ENCODE measurements at places on chromosomes 5 and 9. TPM values are rescaled to one million over a fixed set of nuclear protein-coding genes. Genes with fewer than 3 reads are reported as not detected.

GRCh38 chr9:70566751-70567150 lies 152.3 kb upstream of the KLF9 start:
- no peak overlapping the region for H3K27ac ChIP-seq
- H3K27me3 ChIP-seq, result no peaks in the 10 kb centered on the region
- peak; percentile 56 for DNase-seq
- no peaks in the 10 kb centered on the region for H3K36me3 ChIP-seq

DNA sequence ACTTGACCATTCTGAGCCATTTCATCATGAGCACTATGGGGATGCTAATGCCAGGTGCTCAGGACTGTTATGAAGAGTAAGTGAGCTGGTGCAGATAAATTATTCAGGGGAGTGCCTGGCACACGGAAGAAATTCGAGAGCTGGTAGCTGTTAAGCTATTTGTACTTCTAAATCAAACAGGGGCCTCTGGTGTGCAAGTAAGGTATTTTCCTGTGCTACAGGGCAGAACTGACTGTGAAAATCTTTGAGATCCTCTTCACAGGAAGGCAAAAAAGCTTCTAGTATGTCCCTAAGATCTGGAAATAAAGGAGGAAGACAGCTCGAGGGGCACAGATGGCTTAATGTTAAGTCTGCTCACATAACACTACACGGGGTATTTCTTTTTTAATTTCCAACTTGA lies 106.3 kb upstream of the SPOCK1 start:
- peaks cover 13% of the 10 kb centered on the region for H3K27me3 ChIP-seq
- H3K4me3 ChIP-seq, result no peak overlapping the region
- H3K36me3 ChIP-seq, result no peaks in the 10 kb centered on the region
- no peak overlapping the region for H3K27ac ChIP-seq
- H3K4me1 ChIP-seq, result no peaks in the 10 kb centered on the region
- peak; percentile 47 for DNase-seq

LIFR gene
- total RNA-seq, result 54.2 TPM

GRCh38 chr5:176201811-176202210 lies 36.4 kb upstream of the SIMC1 start:
- H3K27me3 ChIP-seq, result no peaks in the 10 kb centered on the region
- H3K36me3 ChIP-seq, result no peaks in the 10 kb centered on the region
- no peak overlapping the region for H3K4me3 ChIP-seq
- no peaks in the 10 kb centered on the region for H3K4me1 ChIP-seq
- H3K27ac ChIP-seq, result no peak overlapping the region

PCSK1 gene
- total RNA-seq, result not detected

- H3K36me3 ChIP-seq, result no peaks in the 10 kb centered on the region
- peak overlapping the region; percentile 97 for H3K4me3 ChIP-seq
- H3K27ac ChIP-seq, result peak overlapping the region; percentile 86
These were observed 2.0 kb upstream of the ZNF462 start for GRCh38 chr9:106860721-106861639.

TMCO6 gene
- 29.3 TPM for total RNA-seq

- no peak overlapping the region for H3K4me3 ChIP-seq
- no peak for DNase-seq
- no peaks in the 10 kb centered on the region for H3K4me1 ChIP-seq
- H3K27me3 ChIP-seq, result peaks cover 3% of the 10 kb centered on the region
- no peaks in the 10 kb centered on the region for H3K36me3 ChIP-seq
These were observed 48.4 kb upstream of the FUBP3 start for GRCh38 chr9:130530938-130531337.

CDC14B gene
- 48.3 TPM for total RNA-seq

DNA sequence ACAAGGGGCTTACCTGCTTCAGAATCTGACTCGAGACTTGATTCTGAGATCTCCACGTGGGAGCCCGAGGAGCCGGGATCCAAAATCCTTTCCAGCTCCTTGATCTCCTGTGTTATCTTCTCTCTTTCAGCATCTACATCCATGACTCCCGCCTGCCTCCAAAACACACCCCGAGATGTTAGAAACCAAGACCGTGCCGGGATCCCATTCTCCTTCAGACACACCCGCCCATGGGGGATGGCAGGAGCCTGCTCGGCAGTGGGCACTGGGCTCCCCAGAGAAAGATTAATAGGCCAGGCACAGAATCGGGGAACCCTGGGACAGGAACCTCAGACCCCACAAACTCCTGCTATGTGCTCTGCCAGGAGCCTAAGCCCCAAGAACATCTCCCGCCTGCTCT lies 1.7 kb downstream of the SNAPC4 start:
- H3K27me3 ChIP-seq, result no peaks in the 10 kb centered on the region
- H3K4me1 ChIP-seq, result peaks cover 6% of the 10 kb centered on the region
- peak overlapping the region; percentile 91 for H3K4me3 ChIP-seq
- no peak for DNase-seq

DNA sequence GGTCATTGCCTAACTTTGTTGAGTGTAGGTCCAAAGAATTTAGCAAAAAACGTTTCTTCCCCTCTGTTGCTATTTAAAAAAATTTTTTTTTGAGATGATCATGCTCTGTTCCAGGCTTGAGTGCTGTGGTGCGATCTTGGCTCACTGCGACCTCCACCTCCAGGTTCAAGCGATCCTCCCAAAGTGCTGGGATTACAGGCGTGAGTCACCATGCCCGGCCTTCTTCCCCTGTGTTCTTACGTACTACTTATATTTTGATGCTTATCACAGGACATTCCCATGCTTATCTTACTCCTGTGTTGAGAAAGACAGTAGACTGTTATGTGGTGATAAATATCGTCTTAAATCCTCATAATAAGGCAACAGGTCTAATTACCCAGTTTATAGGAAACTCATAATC lies 2.5 kb downstream of the ACER2 start:
- H3K27me3 ChIP-seq, result peaks cover 15% of the 10 kb centered on the region
- DNase-seq, result no peak
- no peaks in the 10 kb centered on the region for H3K4me1 ChIP-seq
- no peak overlapping the region for H3K4me3 ChIP-seq
- H3K36me3 ChIP-seq, result no peaks in the 10 kb centered on the region

RUSC2 gene
- 25.5 TPM for total RNA-seq

DNA sequence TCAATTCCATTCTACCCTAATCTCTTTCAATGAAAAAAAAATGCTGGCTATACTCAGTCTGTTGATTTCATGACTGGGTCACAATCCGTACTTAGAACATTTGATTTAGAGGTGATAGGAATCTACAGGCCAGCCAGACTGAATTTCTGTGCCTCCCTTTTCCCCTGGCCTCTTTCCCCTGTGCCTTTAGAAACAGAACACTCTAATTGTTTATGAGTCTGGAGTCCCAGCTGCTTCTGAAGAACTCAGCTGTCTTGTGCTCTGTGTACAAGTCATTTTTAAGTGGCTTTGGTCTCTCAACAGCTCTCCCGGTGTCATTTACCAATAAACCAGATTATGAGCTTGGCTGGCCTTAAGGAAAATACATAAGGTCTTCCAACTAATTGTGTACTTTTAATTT lies 94.1 kb upstream of the ITGA2 start:
- DNase-seq, result no peak
- H3K4me3 ChIP-seq, result no peak overlapping the region
- peaks cover 5% of the 10 kb centered on the region for H3K4me1 ChIP-seq

DNA sequence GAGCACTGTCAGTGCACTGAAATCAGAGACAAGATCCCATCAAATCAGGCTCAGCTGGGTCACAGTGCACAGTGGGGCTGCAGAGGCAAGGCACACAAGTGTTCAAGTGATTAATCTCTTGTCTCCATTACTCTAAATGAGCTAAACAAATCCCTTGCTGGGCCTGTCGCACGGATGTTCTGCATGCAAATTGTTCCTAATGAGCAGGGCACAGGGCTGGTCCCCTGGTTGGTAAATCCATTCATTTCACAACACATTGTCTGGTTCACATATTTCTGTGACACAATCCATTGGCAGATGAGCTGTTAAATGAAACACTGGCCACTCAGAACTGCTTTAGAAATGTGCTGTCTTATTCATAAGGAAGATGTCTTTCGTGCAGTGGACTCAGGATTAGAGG lies 167.9 kb upstream of the BRINP1 start:
- H3K4me3 ChIP-seq, result no peak overlapping the region
- no peak for DNase-seq
- no peaks in the 10 kb centered on the region for H3K36me3 ChIP-seq
- H3K27ac ChIP-seq, result no peak overlapping the region

DNA sequence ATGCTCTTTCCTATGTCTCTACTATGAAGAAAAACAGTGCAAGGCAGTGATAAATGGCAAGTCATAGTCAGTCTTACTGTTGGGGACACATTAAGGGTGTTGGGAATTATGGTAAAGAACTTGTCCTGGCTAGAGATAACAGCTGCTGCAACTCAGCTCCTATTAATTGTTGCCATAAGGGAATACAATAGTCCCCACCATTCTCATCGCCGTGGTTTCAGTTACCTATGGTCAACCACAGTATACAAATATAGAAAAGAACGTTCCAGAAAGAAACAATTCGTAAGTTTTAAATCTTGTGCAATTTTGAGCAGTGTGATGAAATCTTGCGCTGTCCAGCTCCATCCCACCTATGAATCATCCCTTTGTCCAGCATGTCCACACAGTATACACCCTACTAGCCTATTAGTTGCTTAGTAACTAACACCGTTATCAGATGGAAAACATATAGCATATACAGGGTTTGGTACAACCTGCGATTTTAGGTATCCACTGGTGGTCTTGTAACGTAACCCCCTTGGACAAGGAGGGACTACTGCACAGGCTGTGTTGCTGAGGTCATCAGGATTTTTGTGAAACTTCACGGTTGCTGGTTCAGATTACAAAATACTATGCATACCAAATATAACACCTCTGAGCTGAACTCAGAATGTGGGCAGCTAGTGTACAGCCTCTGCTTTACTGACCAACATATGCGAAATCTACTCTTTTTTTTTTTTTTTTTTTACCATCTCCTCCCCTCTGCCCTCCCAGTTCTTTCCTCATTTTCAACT lies 53.5 kb downstream of the ZFR start:
- no peak overlapping the region for H3K4me3 ChIP-seq
- peaks cover 93% of the 10 kb centered on the region for H3K36me3 ChIP-seq
- no peak overlapping the region for H3K27ac ChIP-seq
- H3K4me1 ChIP-seq, result no peaks in the 10 kb centered on the region
- DNase-seq, result no peak

- peak; percentile 84 for DNase-seq
- no peak overlapping the region for H3K27ac ChIP-seq
These were observed 5.8 kb upstream of the SNAPC3 start for GRCh38 chr9:15416880-15417279.

- no peaks in the 10 kb centered on the region for H3K27me3 ChIP-seq
These were observed 502.6 kb upstream of the NMUR2 start for GRCh38 chr5:152907488-152908245.

ADRA1B gene
- 0.68 TPM for total RNA-seq

HTR4 gene
- not detected for total RNA-seq

DNA sequence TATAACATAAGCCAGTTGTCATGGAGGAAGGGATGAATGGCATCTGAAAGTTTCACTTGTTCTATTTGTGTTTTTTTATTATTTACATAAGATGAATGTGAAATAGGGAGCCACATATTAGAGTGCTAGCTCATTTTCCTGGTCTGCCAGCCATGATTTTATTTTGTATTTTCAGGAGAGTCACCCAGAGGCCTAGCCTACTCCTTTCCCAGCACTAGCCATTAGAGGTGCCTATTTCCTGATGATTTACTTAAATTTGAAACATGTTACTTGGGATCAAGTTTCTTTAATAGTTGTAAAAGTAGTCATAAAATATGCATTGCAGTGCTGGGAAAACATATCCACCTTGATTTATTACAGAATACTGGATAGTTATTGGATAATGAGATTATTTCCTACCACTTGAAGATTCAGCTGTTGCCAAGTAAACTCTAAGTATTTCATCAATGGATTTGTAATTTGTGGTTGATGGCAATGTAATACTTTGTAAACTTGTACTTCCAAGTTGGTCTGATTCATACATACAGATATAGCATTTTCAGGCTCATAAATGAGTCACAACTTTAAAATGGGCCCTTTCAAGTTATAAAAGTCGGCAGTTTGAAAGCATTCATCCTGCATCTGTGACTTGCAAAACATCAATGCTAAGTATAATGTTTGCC lies 50.8 kb downstream of the KCNN2 start:
- DNase-seq, result no peak
- H3K4me3 ChIP-seq, result no peak overlapping the region
- H3K27me3 ChIP-seq, result no peaks in the 10 kb centered on the region
- H3K36me3 ChIP-seq, result no peaks in the 10 kb centered on the region
- H3K27ac ChIP-seq, result no peak overlapping the region

DNA sequence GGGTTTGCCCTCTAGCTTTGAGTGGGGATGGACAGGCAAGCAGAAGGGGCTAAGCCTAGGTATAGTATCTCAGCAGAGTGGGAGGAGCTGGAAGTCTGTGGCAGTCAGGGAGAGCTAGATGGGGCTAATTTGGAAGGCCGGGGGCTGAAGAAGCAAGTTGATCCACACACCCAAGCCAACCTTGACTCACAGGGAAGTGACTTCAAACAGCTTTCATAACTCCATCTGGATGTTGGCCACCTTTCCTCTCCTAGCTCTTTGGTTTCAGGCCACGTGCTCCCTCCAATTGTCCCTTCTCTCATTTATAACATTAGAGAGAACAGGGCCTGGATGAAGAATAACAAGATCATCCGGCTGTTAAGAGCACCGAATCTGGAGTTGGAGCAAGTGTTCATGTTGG lies 36.8 kb downstream of the EGR1 start:
- H3K4me1 ChIP-seq, result no peaks in the 10 kb centered on the region
- H3K27ac ChIP-seq, result no peak overlapping the region
- no peak for DNase-seq

MAMDC4 gene
- 6.8 TPM for total RNA-seq

CCDC171 gene
- 8.3 TPM for total RNA-seq

GFI1B gene
- 0.67 TPM for total RNA-seq

GRCh38 chr5:61455179-61456006 lies 123.3 kb downstream of the ZSWIM6 start:
- DNase-seq, result peak; percentile 67
- H3K36me3 ChIP-seq, result no peaks in the 10 kb centered on the region
- H3K27ac ChIP-seq, result no peak overlapping the region
- H3K4me3 ChIP-seq, result no peak overlapping the region

- no peaks in the 10 kb centered on the region for H3K27me3 ChIP-seq
- no peaks in the 10 kb centered on the region for H3K4me1 ChIP-seq
- no peak overlapping the region for H3K4me3 ChIP-seq
- no peaks in the 10 kb centered on the region for H3K36me3 ChIP-seq
These were observed 615.6 kb downstream of the EBF1 start for GRCh38 chr5:158484150-158484549.

KLF4 gene
- 1.7 TPM for total RNA-seq

DNA sequence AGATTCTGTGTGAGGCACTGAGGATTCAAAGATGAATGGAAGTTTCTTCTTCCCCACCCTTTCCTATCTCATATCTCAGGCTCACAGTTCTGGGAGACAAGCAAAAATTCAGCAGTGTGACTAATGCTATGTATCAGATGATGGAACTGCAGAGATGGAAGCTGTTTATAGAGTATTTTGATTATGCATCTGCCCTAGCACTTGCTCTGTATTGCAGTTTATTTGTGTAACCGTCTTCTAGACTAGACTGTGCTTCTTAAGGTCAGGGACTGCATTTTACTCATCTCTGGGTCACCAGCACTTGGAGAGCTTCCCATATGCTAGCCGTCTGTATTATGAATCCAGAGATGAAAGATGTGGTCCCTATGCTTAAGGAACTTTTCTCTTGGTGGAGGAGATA lies 12.6 kb downstream of the CAVIN4 start:
- H3K27me3 ChIP-seq, result no peaks in the 10 kb centered on the region
- H3K4me3 ChIP-seq, result no peak overlapping the region
- peaks cover 9% of the 10 kb centered on the region for H3K4me1 ChIP-seq
- peaks cover 23% of the 10 kb centered on the region for H3K36me3 ChIP-seq
- no peak for DNase-seq
